Adrenal gland (tissue), 19 donors: ENCODE measurements at places on chromosomes 3 and 15. TPM values are rescaled to one million over a fixed set of nuclear protein-coding genes. Genes with fewer than 3 reads are reported as not detected.

The DUOX2 gene
- polyA plus RNA-seq: 1.1 TPM

DNA sequence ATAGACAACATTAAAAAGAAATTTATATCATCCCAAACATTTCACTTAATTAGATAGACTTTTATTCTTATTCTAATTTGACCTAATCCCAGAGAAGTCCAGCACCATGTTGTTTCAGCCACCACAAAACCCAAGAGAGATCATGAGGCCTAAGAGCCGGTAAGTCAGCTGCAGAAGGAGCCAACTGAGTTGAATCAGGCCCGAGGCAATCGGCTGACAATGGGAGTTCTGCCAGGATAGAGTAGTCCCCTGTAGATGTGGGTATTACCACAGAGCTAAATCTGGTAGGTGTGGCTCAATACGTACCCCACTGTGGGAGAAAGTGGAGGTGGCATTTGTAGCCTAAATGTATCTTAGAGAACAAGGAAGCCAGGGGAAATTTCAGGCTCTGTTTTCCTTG, 49.7 kb upstream of the UMPS start:
- H3K36me3 ChIP-seq: peaks cover 5% of the 10 kb centered on the region
- H3K4me3 ChIP-seq: no peak overlapping the region
- DNase-seq: no peak
- no peaks in the 10 kb centered on the region for H3K27me3 ChIP-seq
- no peak overlapping the region for H3K27ac ChIP-seq
- H3K4me1 ChIP-seq: no peaks in the 10 kb centered on the region

DNA sequence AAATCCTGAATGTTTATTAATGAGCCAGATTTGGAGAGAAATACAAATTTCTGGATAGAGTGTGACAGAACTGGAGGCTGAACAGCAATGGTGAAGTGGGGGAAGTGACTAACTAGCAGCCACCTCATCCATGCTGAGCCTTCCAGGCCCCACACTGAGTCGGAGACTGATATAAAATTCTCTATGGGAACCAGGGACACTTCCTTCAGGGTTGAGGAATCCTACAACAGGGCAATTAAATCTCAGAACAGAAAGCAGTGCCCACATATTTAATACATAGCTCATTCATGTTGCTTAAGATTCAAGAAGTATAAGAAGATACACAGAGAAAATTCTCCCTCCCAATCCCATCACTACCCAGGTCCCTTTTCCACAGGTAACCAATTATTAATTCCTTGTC, 49.3 kb downstream of the HACD2 start:
- no peaks in the 10 kb centered on the region for H3K36me3 ChIP-seq
- no peaks in the 10 kb centered on the region for H3K27me3 ChIP-seq
- H3K27ac ChIP-seq: no peak overlapping the region
- H3K4me3 ChIP-seq: no peak overlapping the region

- H3K4me1 ChIP-seq: no peaks in the 10 kb centered on the region
- DNase-seq: no peak
- no peak overlapping the region for H3K4me3 ChIP-seq
- H3K36me3 ChIP-seq: no peaks in the 10 kb centered on the region
- no peak overlapping the region for H3K27ac ChIP-seq
Observed at GRCh38 chr3:60536420-60536819, 714.8 kb downstream of the FHIT start.
